IMR-90 (cell line): ENCODE measurements at places on chromosomes 6 and 20.
A peak's percentile ranks its signal among the peaks of the same experiment; 100 is the strongest.

GRCh38 chr6:83860359-83860755 lies 868 bp downstream of the CYB5R4 start:
- H3K36me3 ChIP-seq, result 0 out of 2 replicates have a peak, but pooled peaks cover 2% of the 10 kb centered on the region
- peaks cover 7% of the 10 kb centered on the region for H3K4me1 ChIP-seq
- no peaks in the 10 kb centered on the region for H3K27me3 ChIP-seq
- DNase-seq, result no peak
- no peak overlapping the region for H3K27ac ChIP-seq

GRCh38 chr6:20370801-20371200 lies 30.9 kb upstream of the E2F3 start:
- H3K27ac ChIP-seq, result no peak overlapping the region
- H3K36me3 ChIP-seq, result no peaks in the 10 kb centered on the region
- no peaks in the 10 kb centered on the region for H3K27me3 ChIP-seq
- peaks cover 4% of the 10 kb centered on the region for H3K4me1 ChIP-seq

DNA sequence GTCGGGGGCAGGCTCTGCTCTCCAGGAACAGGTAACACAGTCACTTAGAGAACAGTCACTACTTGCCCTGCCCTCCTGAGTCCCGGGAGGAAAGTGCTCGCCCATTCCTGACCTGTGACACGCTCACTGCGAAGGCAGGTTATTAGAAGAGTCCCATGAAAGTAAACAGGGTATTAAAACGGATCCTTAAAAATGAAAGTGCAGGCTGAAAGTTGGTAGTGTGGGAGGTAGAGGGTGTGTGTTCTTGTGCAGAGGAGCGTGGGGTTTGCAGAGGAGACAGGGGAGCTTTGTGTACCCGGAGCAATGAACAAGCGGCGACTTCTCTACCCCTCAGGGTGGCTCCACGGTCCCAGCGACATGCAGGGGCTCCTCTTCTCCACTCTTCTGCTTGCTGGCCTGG lies at the start of gene CCN6:
TSS of gene CCN6 (plus strand) at position 104 of the 400 bp plus-strand sequence. CDS start at position 358, 254 bp downstream.
- H3K4me1 ChIP-seq, result no peaks in the 10 kb centered on the region; the same call in none of the 2 replicates
- no peak within 1 kb of the TSS for H3K4me3 ChIP-seq
- no peaks in the 10 kb centered on the region for H3K36me3 ChIP-seq
- peaks cover 14% of the 10 kb centered on the region for H3K27me3 ChIP-seq

- H3K27me3 ChIP-seq, result no peaks in the 10 kb centered on the region
- peaks cover 5% of the 10 kb centered on the region for H3K4me1 ChIP-seq
- no peaks in the 10 kb centered on the region for H3K36me3 ChIP-seq
- H3K4me3 ChIP-seq, result no peak overlapping the region
Measured at GRCh38 chr6:73722318-73723060, 26.5 kb downstream of the CD109 start.

GRCh38 chr6:140320081-140321080 lies 945.9 kb upstream of the CITED2 start:
- DNase-seq, result peak; percentile 8
- no peak overlapping the region for H3K4me3 ChIP-seq
- peaks cover 7% of the 10 kb centered on the region for H3K4me1 ChIP-seq
- H3K27me3 ChIP-seq, result no peaks in the 10 kb centered on the region
- H3K27ac ChIP-seq, result no peak overlapping the region

DNA sequence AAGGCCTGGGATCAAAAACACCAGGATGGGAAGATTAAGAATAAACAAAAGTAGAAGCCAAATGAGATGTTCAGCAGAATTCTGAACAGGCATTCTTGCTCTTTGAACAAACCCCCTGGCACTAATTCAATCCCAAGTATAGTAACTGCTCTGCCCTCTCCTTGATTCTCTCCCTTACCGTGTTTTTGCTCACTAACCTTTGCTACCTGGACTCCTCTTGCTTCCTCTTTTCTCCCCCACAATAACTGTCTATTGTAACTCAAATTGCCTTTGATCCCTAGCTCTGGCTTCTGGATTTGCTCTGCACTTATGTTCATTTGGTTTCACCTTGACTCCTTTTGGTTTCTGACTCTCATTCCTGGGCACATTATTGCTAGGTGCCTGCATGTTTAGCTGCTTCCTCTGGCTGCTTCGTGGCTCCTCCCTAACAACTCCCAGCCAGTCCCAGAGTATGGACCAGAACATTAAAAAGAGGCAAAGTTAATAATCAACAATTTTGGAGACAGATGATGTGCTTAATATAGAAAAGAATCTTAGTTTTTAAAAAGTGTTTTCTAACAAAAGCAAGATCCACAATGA lies 65.4 kb upstream of the PHIP start:
- DNase-seq, result no peak

DNA sequence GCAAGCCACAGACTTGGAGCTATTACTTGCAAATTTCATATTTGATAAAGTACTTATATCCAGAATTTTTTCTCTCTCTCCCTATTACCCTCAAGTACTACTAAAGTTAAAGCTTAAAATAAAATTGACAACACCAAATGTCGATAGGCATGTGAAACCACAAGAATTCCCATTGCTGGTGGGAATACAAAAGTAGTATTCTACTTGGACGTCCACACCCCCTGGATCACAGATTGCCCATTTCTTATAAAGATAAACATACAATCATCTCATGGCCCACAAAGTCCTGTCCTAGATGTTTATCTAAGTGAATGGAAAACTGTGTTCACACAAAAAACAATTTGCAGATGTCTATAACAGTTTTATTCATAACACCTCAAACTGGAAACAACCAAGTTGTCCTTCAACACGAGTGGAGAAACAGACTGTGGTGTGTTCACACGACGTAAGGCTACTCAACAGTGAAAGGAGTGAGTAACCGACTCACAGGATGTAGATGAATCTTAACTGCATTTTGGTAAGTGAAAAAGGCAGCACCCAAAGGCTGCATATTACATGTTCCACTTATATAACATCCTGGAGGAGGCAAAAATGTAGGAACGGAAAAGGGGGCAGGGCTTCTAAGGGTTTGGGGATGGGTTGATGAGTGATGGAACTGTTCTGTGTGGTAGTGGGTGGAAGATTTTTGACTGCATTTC lies 297.4 kb downstream of the THBS2 start:
- H3K27me3 ChIP-seq, result no peaks in the 10 kb centered on the region
- no peak overlapping the region for H3K4me3 ChIP-seq

- no peaks in the 10 kb centered on the region for H3K36me3 ChIP-seq
- H3K27ac ChIP-seq, result no peak overlapping the region
- H3K27me3 ChIP-seq, result peaks cover 54% of the 10 kb centered on the region
- no peak for DNase-seq
Measured at GRCh38 chr20:62611819-62612218, 30.5 kb upstream of the SLCO4A1 start.
